ENCODE measurements at places on chromosomes 11 and 22.
A peak's percentile ranks its signal among the peaks of the same experiment; 100 is the strongest.

DNA sequence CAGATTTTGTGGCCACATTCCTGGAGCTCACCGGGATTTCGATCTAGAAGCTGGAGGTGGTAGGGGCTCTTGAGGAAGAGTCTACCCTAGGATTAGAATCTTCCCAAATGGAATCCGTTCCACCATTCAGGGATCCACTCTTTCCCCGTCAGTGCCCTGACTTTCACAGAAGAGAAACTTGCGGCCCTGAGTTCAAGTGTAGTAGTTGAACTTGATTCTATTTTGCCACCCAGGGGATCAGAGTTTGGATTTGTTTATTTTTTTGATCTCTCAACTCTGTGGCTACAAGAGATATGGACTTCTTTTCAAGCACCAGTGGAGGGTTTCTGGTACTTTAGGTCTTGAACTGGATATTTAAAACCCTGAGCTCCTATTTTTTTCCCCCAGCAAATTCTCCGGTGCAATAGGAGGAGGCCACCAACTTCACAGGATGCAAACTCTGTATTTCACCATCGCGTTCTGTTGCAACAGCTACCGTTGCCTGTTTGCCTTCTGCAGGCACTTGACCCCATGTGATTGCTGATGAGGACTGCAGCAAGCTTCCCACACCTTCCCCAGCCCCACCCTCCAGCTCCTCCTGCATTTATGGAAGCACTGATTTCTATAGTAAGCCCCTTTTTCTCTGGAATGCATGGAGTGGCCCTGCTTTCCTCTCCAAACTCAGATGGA is 14.8 kb upstream of the MRGPRF start:
- H3K27ac ChIP-seq = no peak overlapping the region
- H3K4me1 ChIP-seq = no peaks in the 10 kb centered on the region
- H3K36me3 ChIP-seq = no peaks in the 10 kb centered on the region
- peaks cover 4% of the 10 kb centered on the region for H3K27me3 ChIP-seq
- no peak for DNase-seq

- no peaks in the 10 kb centered on the region for H3K36me3 ChIP-seq
- H3K4me1 ChIP-seq = no peaks in the 10 kb centered on the region
- no peak overlapping the region for H3K27ac ChIP-seq
- H3K27me3 ChIP-seq = no peaks in the 10 kb centered on the region
Measured at GRCh38 chr11:121459413-121460017, 6.7 kb upstream of the SORL1-AS1 start.

DNA sequence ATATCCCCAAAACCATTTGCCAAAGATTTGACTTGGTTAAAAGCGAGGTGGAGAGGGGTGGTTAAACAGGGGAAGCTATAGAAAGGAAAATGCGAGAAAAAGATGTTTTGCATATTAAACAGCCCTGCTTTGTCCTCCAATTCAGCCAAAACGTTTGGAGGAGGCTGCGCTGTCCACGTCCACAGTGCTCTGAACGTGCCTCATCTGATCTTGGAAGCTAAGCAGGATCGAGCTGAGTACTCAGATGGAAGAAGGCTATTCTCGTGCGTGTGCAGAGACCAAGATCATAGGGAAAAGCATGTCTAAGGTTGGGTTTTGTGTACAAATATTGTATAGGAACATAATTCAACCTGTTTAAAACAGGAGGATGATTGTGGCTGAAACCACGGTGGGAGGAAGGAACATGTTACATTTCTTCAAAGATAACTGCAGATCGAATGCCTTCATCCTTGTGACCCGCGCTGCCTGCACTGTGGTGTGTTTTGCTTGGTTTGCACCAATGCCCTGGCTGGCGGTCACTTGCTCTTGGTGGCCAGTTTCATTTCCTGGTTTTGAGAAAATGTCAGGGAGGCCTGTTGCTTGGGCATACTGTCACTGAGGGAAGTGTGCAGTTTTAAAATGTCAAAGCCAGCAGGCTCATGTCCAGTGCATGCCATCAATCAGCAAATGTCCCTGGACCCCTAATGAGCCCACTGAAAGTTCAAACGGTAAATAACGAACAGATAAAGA is 40.4 kb downstream of the FLI1 start:
- H3K4me1 ChIP-seq = peaks cover 13% of the 10 kb centered on the region
- DNase-seq = peak; percentile 80
- H3K36me3 ChIP-seq = no peaks in the 10 kb centered on the region
- H3K27me3 ChIP-seq = peaks cover 7% of the 10 kb centered on the region

DNA sequence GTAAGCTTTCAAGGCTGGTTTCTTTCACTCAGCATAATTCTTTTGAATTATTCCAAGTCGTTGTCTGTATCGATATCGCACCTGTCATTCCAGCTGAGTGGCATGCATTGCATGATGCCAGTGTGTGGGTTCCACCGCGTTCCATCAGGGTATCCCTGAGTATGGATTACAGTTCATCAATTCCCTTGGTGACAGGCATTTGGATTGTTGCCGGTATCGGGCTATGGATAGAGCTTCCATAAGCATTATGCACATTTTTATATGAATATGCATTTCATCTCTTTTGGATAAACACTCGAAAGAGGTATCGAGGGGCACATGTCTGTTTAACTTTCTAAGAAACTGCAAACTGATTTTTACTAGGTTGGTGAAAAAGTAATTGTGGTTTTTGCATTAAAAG is 698.8 kb downstream of the BRD1 start:
- peaks cover 2% of the 10 kb centered on the region for H3K27me3 ChIP-seq
- no peaks in the 10 kb centered on the region for H3K36me3 ChIP-seq
- no peak overlapping the region for H3K4me3 ChIP-seq
- no peak for DNase-seq

DNA sequence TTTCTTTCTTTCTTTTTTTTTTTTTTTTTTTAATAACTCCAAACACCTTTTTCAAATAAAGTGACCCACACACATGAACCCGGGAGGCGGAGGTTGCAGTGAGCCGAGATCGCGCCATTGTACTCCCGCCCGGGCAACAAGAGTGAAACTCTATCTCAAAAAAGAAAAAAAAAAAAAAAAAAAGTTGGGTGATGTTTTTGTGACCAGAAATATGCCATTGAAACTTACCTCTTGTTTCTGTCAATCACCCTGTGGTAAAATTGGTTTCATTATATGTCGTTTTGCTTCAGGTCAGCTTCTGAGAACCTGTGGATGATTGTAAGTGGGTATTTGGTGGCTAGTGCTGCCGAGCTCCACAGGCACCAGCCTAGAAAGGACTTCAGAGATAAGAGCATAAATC is 238.8 kb downstream of the TBC1D22A start:
- no peak for DNase-seq
- H3K36me3 ChIP-seq = peaks cover 3% of the 10 kb centered on the region
- H3K4me1 ChIP-seq = no peaks in the 10 kb centered on the region
- no peak overlapping the region for H3K27ac ChIP-seq

DNA sequence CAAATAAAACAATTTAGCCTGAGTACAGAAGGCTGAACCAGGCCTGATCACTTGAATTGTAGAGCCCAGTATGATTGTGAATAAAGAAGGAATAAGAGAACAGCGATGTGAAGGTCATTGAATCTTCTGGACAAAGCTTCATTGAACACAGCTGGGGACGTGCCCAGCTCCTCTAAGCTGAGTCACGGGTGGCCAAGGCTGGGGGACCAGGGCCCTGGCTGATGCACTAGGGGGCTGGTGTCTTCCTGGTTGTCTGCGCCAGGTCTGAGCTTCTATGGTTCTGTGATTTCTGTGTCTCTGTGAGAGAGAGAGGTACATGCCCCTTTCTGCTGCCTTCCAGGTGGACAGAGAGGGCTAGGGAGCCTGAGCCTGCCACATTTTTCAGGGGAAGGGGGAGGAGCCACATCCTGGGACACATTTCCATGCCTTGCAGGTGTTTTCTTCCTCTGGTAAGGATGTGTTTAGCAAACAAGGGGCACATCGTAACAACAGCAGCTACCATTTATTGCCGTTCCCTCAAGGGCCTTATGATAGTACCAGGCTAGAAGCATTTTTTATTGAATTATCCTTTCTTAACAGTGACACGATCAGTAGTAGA is 135.7 kb downstream of the C11orf91 start:
- no peaks in the 10 kb centered on the region for H3K36me3 ChIP-seq
- H3K27ac ChIP-seq = no peak overlapping the region
- H3K27me3 ChIP-seq = no peaks in the 10 kb centered on the region

- DNase-seq = peak; percentile 94
- H3K36me3 ChIP-seq = peaks cover 20% of the 10 kb centered on the region
- peak overlapping the region; percentile 86 for H3K4me3 ChIP-seq
- H3K4me1 ChIP-seq = peaks cover 32% of the 10 kb centered on the region
- H3K27ac ChIP-seq = peak overlapping the region; percentile 97
- H3K27me3 ChIP-seq = peaks cover 9% of the 10 kb centered on the region
Measured at GRCh38 chr22:38872831-38873248, 824 bp upstream of the CBX6 start.

DNA sequence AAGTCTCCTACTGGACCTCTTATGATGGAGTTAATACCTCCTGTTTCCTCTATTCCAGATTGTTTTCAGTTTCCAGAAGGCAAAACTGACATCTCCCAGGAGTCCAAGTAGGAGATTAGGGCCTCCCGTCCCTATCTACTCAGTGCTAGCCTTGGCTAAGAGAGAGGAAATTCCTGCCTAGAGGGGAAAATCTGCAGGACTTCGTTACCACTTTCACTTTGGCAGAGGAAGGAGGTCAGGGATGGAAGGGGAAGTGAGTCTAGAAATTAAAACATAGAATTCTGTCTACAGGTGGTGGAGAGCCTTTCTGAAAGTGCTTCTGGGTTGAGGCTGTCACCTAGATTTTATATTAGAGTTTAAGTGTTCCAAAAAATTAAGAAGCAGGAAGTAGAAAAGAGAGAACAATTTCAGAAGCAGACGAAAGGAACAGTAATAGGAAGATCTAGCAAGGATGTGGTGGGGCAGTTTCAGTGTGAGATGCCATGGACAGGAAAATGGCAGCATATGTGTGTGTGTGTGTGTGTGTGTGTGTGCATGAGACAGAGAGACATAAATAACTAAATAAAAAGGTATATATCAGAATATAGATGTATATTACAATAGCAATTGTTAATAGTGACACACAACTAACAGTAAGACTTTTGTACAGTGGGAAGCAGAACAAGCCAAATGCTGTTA is 2.4 kb upstream of the TRIM68 start:
- H3K27ac ChIP-seq = no peak overlapping the region
- H3K4me3 ChIP-seq = no peak overlapping the region
- DNase-seq = peak; percentile 7
- peaks cover 8% of the 10 kb centered on the region for H3K4me1 ChIP-seq

- no peaks in the 10 kb centered on the region for H3K36me3 ChIP-seq
- peaks cover 3% of the 10 kb centered on the region for H3K27me3 ChIP-seq
- H3K4me1 ChIP-seq = peaks cover 24% of the 10 kb centered on the region
- H3K27ac ChIP-seq = no peak overlapping the region
- H3K4me3 ChIP-seq = no peak overlapping the region
- no peak for DNase-seq
Measured at GRCh38 chr11:44752713-44753112, 26.0 kb downstream of the TSPAN18 start.

GRCh38 chr11:132685174-132685611 is 847.1 kb downstream of the OPCML start:
- DNase-seq = peak; percentile 19
- no peak overlapping the region for H3K27ac ChIP-seq
- H3K36me3 ChIP-seq = no peaks in the 10 kb centered on the region
- H3K4me3 ChIP-seq = no peak overlapping the region

DNA sequence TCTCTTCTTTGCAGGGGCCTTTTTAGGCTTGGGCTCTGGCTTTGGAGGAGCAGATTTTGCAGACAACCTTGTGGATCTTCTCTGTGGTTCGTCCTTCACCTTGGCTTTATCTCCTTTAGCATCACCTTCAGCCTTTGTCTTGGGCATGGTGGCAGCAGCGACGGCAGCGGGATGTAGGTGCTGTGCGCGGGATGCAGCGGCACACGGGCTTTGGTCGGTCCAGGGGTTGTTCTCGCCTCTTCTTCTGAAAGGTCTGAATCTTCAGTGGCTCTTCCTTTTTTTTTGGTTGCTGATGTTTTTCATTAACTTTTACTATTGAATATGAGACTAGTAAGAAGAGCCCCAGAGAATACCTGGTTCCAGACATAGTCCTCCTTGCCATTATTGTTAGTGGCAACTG is 10.0 kb downstream of the MEI1 start:
- peaks cover 2% of the 10 kb centered on the region for H3K27me3 ChIP-seq
- no peak for DNase-seq
- no peak overlapping the region for H3K4me3 ChIP-seq
- H3K36me3 ChIP-seq = no peaks in the 10 kb centered on the region

DNA sequence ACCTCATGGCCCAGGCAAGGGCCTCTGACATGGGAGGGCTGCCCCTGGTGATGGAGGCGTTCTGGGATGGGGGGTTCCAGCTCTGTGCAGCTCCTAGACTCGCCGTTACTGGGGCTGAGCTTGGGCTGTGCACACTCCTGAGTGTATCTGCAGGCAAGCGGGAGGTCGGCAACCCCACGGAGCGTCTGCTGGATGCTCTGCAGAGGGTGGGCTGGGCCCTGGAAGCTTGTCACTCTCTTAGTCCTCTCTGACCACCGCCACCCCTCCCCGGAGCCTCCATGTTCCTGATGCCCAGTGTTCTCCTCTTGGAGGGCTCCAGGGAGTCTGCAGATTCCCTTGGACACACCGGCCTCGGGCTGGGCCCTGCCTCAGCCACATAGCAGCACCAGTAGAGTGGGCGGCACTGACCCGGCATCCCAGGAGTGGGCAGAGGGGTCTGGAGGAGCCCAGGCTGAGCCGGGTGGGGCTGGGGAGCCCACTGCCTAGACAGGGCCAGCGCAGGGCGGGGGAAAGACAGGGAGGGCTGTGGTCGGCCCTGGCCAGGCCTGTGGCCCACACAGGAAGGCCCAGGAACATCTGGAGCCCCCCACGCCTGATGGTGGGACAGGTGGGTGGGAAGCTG is 20.6 kb upstream of the MUC5B start:
- H3K27ac ChIP-seq = no peak overlapping the region
- no peak for DNase-seq
- H3K36me3 ChIP-seq = no peaks in the 10 kb centered on the region
- H3K27me3 ChIP-seq = peaks cover 8% of the 10 kb centered on the region
- H3K4me3 ChIP-seq = no peak overlapping the region
- H3K4me1 ChIP-seq = no peaks in the 10 kb centered on the region

- H3K27ac ChIP-seq = no peak overlapping the region
- H3K4me3 ChIP-seq = no peak overlapping the region
- no peaks in the 10 kb centered on the region for H3K36me3 ChIP-seq
Measured at GRCh38 chr11:132352497-132352896, 982.1 kb downstream of the NTM start.

DNA sequence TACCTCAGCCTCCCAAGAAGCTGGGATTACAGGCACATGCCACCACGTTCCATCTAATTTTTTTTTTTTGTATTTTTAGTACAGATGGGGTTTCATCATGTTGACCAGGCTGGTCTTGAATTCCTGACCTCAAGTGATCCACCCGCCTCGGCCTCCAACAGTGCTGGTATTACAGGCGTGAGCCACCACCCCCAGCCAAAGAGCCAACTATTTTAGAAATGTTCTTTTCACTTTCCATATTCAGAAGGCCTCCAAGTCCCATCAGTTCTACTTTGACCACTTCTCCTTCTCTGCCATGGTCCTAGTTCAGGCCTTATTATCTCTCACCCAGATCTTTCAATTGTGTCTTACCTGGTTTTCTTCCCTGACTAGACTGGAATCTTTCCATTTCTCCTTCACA is 48.2 kb downstream of the CCDC83 start:
- H3K27me3 ChIP-seq = no peaks in the 10 kb centered on the region
- no peaks in the 10 kb centered on the region for H3K4me1 ChIP-seq
- no peaks in the 10 kb centered on the region for H3K36me3 ChIP-seq
- DNase-seq = no peak
- H3K4me3 ChIP-seq = no peak overlapping the region
- no peak overlapping the region for H3K27ac ChIP-seq

GRCh38 chr11:19774329-19774728 is 61.7 kb downstream of the NAV2 start:
- no peak for DNase-seq
- peaks cover 9% of the 10 kb centered on the region for H3K4me1 ChIP-seq
- peaks cover 27% of the 10 kb centered on the region for H3K27me3 ChIP-seq
